ENCODE measurements at places on chromosomes 7 and 10.

DNA sequence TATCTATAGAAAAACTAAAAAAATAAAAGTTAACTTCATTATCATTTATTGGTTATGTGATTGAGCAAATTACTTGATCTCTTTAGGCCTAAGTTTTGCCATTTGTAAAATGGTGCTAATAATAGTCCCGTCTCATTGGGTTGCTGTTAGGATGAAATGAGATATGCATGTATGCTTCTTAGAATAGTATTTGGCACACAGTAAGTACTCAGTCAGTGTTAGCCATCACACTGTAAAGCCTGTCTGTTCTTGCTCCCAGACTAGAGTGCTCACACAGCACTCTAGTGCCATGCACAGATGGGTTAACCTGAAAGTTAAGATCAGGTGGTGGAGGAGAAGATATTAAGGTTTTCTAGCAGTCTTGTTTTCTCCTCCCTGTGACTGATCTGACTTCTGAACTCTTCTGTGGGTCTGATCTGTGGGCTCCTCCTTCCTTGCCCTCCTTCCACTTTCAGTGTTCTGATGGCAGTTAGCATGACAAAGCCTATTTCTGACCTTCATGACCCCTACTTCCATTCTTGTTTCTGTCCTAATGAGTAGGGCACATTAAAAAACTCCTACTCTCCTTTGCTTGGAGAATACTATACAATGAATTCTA, 167.5 kb downstream of the RNLS start:
- DNase-seq = no peak

GRCh38 chr7:12685550-12685949, 1.9 kb upstream of the ARL4A start:
- no peak for DNase-seq

DNA sequence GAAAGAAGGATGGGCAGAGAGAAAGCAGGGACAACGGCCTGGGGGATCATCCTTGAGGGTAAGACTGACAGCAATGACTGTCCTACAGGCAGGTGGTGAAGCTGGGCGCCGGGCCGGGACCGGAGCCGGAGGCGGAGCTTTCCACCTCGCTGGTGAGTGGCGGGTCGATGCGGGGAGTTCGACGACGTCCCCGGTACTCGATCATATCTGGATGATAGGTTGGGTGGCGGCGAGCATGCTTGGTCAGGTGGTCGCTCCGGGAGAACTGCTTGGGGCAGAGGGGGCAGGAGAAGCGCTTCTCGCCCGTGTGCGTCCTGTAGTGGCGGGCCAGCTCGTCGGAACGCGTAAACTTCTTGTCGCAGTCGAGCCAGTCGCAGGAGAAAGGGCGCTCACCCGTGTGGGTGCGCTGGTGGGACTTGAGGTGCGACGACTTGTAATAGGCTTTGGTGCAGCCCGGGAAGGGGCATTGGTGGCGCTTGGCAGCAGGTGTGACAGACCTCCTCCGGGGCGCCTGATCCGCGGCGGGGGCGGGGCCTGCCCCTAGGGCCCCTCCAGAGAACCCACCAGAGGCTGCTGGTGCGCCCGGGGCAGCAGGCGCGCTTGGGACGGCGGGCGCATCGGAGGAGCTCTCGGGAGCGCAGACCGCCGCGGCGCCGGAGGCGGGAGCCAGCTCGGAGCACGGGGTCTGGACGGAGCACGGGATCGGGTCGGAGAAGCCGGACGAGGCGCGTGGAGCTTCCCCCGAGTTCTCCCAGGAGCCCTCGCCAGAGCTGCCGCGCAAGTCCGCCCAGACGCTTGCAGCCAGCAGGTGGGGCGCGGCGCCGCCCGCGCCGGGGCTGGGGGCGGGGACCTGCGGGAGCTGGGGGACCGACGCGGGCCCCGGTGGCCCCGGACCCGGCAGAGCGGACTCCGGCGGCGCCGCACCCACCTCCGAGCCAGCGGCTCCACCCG, 752 bp downstream of the KLF14 start:
- no peak for DNase-seq

DNA sequence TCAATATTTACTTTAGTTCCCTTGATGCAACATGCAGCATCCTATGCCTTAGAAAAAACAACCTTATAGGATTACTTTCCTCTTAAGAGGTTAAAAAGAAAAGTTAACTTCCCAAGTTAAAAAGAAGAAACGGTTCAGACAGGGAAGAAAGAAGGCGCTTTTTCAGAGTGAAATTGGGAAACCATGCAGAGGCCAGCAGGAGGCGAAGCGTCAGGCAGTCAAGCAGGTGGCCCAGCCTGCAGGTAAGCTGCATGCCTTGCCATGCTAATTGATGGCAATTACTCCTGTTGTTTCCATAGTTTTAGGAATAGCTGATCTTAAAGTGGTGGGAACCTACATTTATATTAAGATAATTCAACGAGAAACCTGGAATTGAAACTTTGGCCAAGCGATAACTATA, 302.6 kb upstream of the SP4 start:
- DNase-seq = no peak
